ENCODE measurements at places on chromosomes 5 and 9. TPM values are rescaled to one million over a fixed set of nuclear protein-coding genes. Genes with fewer than 3 reads are reported as not detected.

Gene NRG2
- 1.9 TPM for polyA plus RNA-seq

Gene C5orf34
- polyA plus RNA-seq = 4.9 TPM

Gene SPINK1
- polyA plus RNA-seq = 29.2 TPM

Gene FAM13B
- polyA plus RNA-seq = 55.1 TPM

Gene PFN3
- 0.37 TPM for polyA plus RNA-seq
